ENCODE measurements at places on chromosomes 5 and 9.

- peak; percentile 77 for DNase-seq
Observed at GRCh38 chr5:150641006-150641570, 628 bp downstream of the SYNPO start.

DNA sequence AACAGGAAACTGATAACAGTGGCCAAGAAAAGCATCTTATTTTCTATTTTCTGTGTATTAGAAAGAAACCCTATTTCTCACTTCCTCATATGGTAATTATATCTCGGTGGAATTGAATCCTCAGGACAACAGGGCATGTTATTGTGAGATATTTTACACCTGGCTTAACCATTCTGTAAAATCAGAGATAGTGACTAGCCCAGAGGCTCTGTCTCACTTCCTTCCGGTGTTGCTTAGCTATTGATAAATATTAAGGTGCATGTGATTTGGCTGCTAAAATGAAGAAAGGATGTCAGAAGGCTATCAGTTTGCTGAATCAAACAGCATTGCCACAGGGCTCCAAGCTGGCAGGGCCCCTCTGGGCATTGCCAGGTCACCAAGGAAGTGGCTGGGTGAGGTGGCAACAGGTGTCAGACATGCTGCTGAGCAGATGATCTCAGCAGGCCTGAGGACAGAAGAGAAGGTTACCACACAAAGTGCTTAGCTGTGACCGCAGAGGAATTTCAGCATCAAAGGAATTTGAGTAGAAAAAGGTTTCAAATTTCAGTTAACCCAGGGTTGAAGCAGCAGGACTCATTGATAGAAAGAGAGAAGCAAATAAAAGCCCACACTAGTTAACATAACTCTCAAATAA is 330.7 kb downstream of the PDE4D start:
- DNase-seq: peak; percentile 69

DNA sequence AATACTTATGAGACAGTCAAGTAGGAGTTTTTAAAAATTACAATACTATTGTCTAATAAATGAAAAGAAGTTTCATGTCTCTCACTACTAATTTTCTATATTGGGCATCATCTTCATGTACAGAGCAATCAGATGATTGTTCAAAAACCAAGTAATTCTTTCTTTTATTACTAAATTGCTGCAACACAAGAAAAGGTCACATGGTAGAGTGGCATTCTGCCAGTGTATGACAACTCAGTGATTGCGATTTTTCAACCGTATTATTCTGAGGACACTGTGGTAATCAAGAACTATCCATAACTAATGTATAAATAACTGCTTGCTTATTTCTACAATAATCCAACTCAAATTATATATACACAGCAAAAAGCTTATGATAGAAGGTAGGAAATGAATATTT is 96.7 kb upstream of the GRHPR start:
- no peak for DNase-seq

GRCh38 chr9:123739387-123739786 is 190.5 kb downstream of the DENND1A start:
- no peak for DNase-seq

- DNase-seq: no peak
Observed at GRCh38 chr9:116369706-116370105, 216.1 kb downstream of the PAPPA start.

DNA sequence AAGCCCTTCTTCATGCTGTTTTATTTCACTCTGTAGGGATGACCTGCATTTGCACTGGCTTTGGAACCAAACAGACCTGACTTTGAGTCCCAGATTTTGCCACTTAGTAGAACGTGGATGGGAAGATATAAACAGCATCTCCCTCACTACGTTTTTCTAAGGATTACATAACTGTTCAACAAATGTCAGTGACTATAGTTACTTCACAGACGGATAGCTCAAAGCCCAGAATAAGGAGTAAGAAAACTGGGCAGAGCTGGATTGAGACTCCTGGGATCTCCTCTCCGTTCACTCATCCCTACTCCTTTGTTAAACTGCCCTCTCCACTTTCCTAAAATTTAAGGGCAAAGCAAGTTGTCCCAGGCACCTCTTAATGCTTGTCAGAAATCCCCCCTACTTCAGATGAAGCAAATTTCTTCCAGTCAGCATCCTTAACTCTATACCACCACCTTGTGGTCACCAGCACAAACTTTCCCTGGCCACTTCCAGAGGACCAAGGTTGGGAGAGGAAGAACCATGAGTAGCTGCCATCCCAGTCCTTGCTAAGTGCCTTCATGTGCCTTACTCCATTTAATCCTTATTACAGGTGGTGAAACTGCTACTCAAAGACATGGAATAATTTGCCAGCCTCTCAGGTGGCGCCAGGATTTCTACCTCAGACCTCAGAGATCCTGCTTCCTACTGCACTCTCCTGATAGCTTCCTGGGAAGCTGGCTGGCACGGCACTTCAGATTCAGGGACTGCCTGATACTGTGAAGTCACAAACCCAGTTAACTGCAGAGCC is 38.4 kb downstream of the EGR1 start:
- peak; percentile 66 for DNase-seq

- peak; percentile 89 for DNase-seq
Observed at GRCh38 chr9:81737871-81738507, 48.6 kb upstream of the TLE1 start.

DNA sequence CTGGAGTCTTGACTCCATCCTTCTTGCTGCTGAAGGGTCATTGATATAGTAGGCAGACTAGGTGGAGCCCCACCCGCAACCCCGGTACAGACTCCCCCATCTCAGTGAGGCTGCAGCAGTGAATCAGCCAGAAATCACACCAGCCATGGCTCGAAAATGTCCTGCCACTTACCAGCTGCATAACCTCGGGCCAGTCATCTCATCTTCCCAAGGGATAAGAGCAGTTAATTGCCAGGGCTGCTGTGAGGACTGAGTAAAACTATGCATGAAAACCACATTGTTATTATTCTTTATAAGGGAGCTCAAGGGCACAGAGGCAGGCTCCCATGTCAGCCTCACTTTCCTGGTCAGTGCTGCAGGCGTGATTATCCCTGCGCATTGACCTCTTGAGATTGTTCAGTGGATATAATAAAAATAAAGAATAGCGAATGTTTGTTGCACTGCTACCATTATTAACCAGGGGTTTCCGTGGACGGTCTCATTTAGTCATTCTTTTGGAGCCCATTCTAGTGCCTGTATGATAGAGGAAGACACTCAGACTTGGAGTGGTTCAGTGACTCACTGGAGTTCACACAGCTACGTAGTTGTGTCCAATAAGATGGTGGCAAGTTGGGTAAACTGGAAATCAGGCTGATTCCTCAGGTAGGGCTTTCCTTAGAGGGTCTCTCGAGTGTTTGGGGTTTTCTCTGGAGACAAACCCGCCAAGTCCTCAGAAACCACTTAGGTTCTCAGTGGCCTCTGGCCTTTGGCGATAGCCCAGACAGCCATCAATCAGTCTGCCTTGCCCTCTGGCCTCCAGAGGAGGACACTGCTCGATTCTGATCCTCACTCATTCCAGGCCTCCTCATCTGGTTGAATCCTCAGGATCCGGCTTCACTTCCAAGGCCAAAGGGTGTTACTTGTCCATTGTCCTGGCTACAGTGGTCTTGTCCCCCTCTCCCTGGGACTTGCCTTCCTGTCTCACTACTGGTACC is 39.9 kb downstream of the COL15A1 start:
- DNase-seq: no peak

DNA sequence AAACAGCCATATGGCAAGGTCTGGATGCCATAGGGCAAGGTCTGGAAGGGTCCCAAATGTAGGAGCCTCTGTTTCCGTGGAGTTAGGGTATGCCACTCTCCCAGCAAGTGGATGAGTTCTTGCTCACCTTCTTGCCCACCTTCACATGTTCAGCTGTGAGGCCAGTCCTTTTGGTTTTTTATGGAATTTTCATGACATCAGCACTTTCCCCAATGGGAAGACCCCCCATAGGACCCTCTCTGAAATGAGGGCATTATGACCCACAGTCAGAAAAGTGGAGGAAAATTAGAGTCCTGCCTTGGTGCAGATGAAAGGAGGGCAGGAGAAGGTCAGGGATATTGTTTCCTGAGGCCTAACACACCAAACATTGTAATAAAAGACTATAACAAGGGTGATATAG is 53.9 kb downstream of the RASA1 start:
- DNase-seq: no peak

- DNase-seq: peak; percentile 82
Observed at GRCh38 chr9:95857124-95857523, 18.4 kb upstream of the ERCC6L2 start.

- no peak for DNase-seq
Observed at GRCh38 chr5:45779874-45780671, 83.9 kb upstream of the HCN1 start.

- DNase-seq: no peak
Observed at GRCh38 chr5:25150819-25151218, 506.0 kb upstream of the CDH10 start.

- DNase-seq: no peak
Observed at GRCh38 chr9:124886461-124886860, 24.5 kb downstream of the ARPC5L start.

GRCh38 chr5:73899055-73899454 is 273.1 kb downstream of the ARHGEF28 start:
- no peak for DNase-seq

- no peak for DNase-seq
Observed at GRCh38 chr9:124479947-124480620, 27.1 kb downstream of the NR5A1 start.

- peak; percentile 20 for DNase-seq
Observed at GRCh38 chr5:79236362-79236969, 535 bp downstream of the JMY start.

- DNase-seq: no peak
Observed at GRCh38 chr5:173099461-173099860, 43.3 kb downstream of the CREBRF start.

GRCh38 chr9:83027153-83027891 is 35.6 kb downstream of the RASEF start:
- DNase-seq: peak; percentile 85

- no peak for DNase-seq
Observed at GRCh38 chr9:5839572-5839902, 6.6 kb upstream of the ERMP1 start.

- DNase-seq: peak; percentile 99
Observed at GRCh38 chr5:9924614-9925013, 294.5 kb upstream of the TAS2R1 start.

DNA sequence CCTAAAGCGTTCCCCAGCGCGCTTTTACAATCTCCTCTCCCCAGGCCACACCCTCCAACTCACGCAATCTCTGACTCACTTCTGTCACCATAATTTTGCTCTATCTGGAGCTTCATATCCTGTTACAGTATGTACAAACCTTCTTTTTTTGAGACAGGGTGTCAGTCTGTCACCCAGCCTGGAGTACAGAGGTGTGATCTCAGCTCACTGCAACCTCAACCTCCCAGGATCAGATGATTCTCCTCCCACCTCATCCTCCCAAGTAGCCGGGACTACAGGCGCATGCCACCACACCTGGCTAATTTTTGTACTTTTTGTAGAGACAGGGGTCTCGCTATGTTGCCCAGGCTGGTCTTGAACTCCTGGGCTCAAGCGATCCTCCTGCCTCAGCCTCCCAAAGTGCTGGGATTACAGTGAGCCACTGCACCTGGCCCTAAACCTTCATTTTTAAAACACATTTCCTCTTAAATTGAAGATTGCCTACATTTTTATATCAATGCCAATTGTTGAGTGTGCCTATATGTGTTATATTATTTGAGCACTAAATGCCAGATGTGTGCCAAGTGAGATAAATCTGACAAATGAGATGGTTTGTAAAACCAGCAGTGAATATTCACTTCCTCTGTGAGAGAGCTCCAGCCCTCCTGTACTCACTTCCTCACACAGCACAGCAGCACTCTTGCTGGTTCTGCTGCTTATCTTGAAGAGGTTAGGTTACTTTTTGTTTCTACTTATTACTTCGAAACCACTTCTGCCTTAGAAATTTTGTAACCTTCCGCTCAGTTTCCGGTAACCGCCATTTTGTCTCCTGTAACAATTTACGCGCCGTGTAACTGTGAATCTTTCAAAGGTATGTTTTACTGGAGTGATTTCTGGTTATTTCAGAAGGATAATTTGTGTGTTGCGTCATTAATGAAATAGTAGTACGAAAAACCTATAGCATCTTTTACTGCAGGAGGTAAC is 57.9 kb downstream of the DOCK8 start:
- no peak for DNase-seq
